ENCODE measurements at places on chromosomes 1 and 21.
A peak's percentile ranks its signal among the peaks of the same experiment; 100 is the strongest.

DNA sequence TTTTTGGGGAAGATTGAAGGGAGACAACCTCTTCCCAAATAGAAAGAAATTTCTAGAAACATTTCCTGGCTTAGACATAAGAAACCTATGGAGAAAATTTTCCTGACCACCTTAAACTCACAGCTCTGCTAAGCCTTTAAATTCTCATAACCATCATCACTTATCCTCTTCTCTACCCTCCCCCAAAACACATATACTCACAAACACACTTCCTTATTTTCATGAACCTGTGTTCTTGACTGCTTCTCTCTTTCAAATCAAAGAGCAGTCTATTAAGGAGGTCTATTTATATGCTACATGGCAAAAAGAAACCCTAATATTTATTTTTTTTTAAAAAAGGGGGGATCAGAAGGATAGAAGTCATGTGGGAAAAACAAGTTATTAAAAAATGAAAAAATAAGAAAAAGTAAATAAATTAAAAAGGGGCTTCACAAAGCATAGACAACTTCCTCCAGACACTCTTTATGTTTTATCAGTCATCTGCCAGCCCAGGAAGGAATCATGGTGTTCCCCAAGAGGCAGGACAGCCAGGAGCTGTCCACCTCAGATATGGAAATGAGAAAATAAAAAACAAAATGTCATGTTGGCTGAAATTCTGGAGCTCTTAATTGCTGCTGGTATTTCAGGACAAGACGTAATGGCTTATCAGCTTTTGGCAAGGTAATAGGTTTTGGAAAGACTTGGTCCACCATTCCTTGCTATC lies 12.8 kb upstream of the RGS2 start:
- no peak for DNase-seq

- DNase-seq = peak; percentile 74
Measured at GRCh38 chr1:19582318-19582717, 61.8 kb upstream of the NBL1 start.

DNA sequence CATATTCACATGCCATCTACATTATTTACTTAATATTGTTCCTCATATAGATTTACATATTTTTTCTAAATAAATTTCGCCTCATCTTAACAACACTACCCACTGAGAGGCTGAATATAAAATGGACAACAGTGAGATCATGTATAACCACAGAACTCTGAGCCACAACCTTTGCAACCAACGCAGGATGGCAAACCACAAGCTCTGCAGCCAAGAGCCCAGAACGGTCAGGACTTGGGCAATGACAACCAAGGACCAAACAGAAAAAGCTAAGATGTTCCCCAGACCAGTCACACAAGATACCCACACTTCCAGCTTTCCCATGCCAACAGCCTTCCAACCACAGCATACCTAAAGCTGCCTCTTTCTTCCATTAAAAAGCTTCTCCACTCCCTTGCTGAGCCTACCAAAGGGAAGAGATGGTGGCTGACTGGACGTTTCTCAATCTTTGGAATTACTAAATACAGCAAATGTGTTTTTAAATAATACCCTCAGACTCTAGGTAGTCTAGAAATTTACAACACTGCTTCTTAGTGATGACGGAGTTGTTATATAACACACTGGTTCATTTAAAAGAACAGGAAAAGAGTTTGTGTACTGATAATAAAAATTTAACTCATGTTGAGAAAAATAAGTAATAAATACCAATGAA lies 117.9 kb downstream of the AKT3 start:
- DNase-seq = no peak

GRCh38 chr1:112902221-112902620 lies 53.8 kb downstream of the SLC16A1 start:
- DNase-seq = no peak

DNA sequence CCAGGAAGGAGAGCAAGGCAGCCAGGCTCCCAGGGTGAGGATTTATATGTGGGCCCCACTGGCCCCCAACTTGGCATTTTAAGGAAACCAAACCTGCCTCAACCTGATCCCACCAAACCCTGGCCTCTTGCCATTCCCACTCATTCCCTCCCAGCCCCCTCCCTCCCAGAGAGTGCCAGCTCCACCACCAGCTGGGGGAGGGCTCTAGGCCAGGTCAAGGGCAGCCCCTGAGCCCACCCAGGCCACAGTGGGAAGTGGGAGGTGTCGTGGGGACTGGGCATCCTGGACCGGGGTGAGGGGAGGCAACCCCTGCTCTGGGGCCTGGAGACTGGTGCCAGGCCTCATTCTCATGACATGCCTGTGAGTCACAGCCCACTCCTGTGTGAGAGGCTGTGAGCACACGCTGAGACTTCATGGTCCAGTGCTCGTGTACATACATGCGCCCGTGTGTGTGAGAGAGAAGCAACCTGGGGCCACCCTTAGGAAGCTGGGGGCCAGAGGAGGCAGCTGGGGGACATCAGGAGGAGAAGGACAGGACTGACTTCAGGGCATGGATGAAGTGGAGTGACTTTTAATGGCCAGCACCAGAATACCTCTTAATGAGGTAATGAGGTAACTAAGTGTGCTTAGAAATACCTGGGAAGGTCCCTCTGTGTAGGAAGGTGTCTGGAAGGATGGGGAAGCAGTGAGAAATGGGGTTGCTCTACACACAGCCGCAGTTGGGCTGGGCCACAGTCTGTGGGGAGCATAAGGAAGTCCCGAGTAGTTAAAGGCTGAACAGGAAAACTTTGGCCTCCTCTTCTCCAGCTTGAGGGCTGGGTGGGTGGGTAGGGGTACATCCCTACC lies at the start of gene S100A2:
S100A2 (minus strand) TSS at position 316 of the 846 bp plus-strand sequence. CDS start 1,967 bp downstream, outside the sequence.
- no peak for DNase-seq

DNA sequence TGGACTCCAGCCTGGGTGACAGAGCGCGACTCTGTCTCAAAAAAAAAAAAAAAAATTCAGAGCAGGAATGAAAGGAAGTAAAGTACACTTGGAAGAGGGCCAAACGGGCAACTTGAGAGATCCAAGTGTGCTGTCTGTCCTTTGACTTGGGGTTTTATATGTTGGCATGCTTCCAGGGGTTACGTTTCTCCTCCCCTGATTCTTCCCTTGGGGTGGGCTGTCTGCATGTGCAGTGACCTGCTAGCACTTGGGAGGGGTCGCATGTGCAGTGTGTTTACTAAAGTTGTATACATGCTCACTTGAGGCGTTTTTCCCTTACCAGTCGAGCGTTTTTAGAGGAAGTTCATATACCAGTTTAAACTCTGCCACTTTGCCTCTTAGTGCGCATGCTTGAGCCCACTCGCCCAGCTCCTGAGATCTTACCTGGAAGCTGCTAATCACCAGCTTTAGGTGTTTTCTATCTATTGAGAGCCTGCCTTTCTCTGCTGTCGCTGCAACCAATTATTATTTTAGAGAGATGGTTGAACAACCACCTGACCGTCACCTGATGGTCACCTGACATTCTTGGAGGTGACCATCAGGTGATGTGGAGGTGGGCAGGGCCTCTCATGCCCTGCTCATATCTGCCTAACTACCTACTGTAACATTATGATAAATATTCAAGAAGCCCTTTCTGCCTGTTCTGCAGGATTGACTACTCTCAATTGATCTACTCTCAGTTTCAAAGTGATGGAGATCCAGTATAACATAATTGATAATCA lies 140.1 kb downstream of the MACF1 start:
- DNase-seq = no peak

DNA sequence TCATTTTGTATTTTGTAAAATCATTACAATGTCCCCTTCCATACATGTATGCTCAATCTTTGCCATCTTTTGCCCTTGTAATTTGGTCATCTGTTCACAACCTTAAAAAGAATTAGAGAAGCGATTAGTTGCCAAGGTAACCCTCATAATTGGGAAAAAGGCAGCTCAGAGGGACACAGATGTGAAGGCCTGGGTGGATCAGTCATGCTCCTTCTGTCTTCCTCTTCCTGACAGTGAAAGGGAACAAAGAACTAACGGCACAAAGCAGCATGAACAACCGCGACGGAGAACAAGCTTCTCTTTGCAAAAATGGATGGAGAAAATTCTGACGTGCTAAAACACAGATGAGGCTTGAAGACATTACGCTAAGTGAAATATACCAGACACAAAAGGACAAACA lies 78.7 kb upstream of the COG2 start:
- no peak for DNase-seq

GRCh38 chr21:37620401-37620800 lies 253.8 kb downstream of the DYRK1A start:
- no peak for DNase-seq

DNA sequence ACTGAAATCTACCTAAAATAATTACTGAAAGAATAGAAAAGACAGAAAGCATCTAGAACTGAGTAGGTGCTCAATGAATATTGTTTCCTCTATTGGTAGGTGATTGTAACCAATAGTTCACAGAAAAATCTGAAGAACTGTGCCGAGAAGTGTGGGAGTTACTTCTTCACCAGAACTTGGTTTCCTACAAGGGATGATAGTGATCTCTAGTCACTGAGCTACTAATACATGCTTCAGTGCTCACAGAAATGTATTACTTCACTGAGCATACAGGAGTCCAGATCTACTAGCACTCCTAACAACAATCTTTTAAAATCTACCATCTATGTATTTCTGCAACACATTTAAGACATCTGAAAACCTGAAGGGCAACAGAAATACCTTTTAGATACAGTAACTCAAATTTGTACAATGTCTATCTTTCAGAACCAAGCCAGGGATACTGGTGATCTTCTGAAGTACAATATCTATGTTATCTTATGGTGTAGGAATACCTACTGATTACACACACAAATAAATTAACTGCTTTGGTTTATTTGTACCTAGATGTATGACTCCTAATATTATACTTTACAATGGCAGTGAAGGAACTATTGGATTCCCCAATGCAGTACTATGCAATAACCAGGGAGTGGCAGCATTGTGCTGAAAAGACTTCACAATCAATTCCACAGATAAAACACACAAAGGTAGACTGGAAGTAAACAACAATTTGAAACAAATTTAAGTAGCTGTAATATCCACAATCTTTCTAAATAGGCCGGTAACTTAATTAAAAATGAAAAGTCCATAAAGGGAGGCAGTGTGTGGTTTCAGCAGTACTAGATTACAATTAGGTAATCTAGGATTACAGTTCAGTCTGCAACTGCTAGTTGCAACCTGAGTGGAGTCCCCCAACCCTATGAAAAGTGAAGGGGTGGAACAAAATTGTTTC lies 243.0 kb downstream of the SLC45A1 start:
- DNase-seq = peak; percentile 23

- DNase-seq = no peak
Measured at GRCh38 chr1:113197719-113198330, 124.8 kb downstream of the LRIG2 start.

DNA sequence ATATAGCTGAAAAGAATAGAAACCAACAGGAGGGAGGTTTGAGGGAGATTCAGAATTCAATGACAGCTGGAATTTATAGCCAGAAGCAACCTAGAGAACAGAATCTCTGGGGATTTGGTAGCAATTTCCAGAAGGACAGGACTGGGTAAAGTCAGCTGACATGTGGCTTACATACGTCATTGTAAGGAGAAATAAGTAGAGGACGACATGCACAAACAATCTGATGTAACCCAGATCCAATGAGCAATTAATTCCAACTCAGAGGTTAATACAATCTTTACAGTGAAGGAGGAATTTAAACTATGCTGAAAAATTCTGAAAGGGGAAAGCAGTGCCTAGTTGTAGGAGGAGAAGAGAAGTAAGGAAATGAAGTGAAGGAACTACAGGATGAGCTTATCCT lies 383.9 kb downstream of the PTBP2 start:
- no peak for DNase-seq

GRCh38 chr1:53892911-53893310 lies 1.1 kb upstream of the DIO1 start:
- DNase-seq = no peak

DNA sequence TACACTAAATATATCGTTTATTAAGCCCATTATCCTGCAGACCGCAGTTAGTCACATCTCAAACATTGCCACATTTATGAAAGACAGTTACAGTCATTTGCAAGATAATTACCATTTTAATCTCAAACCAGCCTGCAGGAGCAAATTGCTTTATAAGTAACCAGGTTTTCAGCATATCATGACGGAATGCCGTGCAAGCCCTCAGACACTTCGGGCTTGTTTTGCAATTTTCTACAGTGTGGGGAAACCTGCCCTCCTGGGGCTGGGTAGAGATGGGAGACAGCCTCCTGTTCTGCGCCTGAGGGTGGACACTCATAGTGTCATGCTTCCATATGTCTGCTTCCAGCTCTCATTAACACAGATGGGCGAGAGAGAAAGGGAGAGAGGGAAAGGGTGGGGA lies 563.9 kb downstream of the NPHP4 start:
- no peak for DNase-seq

GRCh38 chr1:41919131-41919530 lies 409 bp upstream of the HIVEP3 start:
- DNase-seq = no peak

DNA sequence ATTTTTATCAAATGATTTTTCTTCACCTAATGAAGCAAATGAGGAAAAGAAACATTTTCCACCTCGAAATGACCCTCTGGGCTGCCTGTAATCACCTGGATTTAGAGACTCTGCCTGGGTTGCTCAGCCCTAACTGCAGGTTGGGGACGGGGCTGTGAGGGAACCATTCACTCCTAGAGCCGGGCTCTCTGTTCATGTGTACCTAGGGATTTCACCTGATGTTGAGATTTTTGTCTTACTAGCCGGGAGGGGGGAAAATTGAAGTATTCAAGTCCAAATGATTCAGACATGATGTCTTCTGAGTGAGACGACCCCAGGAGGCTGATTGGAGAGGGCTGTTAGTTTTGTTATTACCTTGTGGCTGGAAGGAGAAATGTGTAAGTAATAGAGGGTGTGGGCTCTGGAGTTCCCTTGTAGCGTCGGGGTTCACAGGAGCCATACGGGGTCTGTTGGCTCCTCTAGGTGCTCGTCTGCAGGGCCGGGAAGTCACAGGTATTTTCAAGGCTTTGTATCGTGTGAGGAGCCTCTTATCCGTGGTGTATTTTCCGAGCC lies 42.3 kb upstream of the PWP2 start:
- DNase-seq = no peak

- DNase-seq = no peak
Measured at GRCh38 chr1:150874455-150875196, 1.8 kb downstream of the ARNT start.

GRCh38 chr21:45090966-45091365 lies 16.6 kb downstream of the ADARB1 start:
- no peak for DNase-seq

DNA sequence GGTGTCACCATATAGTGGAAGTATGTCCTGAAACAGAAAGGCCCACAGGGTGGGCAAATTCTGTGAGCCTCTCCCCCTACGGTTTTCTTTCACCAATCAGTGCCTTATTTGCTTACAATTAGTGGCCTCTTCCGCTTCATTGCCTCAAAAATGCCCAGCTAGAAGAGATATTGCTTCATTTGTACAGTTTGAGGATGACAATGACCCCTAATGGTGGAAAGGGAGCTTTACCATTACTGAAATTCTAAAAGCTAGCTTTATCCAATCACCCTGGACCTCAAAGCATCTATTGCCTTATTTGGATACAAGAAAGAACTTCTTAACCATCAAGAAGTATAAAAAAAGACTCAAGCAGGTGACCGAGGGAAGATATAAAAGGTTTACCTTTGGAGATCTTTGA lies 49.6 kb downstream of the LRRC71 start:
- peak; percentile 15 for DNase-seq

DNA sequence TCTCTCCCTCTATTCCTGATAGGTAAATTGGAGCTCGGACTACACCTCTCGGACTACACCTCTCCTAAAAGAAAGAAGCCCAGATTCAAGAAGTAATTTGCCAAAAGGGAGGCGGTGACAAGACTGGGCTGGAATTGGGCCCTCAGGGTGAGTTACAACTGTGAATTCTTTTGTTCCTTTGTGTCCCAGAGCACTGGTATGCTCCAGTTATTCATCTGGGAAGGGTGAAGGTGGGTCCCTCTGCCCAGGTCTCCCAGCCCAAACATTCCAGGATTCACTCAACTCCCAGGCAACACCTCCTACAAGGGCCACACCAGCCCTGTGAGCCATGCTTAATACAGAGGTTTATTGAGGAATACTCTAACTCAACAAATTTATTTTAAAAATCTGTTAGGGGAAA lies 69.2 kb downstream of the LMX1A start:
- DNase-seq = no peak

All from hematopoietic multipotent progenitor cell (in vitro differentiated cells).